ENCODE measurements at places on chromosomes 7 and 10.

DNA sequence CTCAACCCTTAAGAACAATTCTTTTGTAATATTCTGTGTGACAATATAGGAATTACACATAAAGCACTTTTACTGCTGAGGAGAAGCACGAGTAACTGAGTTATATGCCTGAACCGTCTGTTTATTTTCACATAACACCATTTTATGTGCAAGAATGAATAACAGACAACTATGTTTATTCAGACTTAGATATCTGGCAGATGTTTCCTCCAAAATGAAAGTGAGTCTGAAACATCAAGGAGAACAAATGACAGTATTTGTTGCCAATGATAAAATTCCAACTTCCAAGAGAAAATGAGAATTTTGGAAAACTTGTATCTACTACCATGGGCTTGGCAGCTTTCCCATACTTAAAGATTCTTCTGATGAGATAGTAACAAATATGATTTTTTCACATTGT, 51.4 kb downstream of the DNMBP start:
- no peak for DNase-seq

GRCh38 chr10:71534568-71535194, 138.0 kb downstream of the CDH23 start:
- DNase-seq = no peak

DNA sequence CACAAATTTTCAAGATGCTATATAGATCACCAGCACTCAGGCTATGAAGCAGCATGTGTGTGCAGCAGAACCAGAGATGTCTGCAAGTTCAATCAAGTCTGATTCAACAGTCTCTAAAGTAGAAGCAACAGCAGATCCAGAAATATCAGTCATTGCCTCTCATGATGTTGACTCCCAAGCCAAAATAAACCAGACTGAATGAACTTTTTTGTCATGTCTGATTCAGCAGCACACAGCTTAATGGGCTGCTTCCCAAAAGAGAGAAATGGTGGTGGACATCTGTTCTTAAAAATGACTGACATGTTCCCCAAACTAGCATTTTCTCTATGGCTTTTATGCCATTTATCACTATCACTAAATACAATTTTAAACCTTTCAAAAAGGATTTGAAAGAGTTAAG, 53.8 kb downstream of the TMEM26 start:
- no peak for DNase-seq

GRCh38 chr7:70317356-70317755, 719.1 kb downstream of the AUTS2 start:
- no peak for DNase-seq

DNA sequence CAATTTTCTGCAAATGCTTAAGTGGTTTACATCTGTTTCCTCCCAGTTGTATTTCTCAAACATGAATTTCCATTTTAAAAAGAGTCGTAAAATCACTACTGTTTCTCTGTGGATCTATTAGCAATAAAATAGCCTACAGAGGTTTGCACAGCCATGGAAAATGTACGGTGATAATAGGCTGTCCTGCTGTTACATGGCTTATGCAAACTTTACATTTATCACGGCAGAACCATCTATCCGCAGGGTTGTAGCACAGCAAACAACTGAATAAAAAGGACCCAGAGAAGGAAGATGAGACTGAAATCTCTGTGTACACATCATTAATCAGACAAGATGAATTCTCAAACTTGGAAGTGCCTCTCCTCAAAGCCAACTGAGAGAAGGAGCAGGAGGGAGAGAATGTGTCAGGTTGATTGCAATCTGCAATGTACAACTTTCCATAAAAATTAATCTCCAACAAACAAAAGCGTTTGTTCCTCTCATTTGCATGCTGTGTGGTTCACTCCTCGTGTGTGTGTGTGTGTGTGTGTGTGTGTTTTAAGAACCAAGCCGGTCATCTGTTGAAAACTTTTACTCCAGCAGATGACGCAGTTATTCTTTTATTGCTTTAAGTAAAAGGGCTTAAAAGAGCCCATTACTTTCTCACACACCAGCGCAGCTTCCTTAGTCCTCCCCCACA, 279.3 kb downstream of the SKAP2 start:
- no peak for DNase-seq

- no peak for DNase-seq
Observed at GRCh38 chr10:6615971-6616370, 35.9 kb upstream of the PRKCQ start.

DNA sequence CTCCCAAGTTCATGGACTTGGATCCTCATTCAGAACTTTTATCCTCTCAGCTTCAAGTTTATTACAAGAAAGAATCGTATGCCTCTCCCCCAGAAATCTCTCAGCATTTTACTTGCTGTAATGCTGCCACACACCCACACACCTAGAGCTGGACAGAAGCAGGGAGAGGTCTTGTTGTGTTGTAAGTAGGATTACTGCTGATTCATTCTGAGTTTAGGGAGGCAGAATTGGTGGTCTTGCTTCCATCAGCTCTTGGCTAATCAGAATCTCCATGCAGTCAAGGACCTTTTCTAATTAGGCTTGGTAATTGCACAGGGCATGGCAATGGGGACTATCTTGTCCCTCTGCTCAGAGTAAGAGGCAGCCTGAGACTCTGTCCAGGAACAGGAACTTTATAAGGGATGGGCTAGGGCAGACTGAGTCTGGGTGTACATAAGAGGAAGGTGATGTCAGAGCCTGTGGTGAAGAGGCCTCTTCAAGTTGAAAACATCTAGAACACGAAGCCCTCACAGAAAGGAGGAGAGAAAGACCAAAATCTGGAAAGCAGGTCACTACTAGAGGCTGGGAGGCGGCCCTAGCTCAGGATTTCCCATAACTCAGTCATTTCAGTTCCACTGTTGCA, 7.0 kb upstream of the PTPRE start:
- DNase-seq = no peak

GRCh38 chr10:133237241-133237587, 441 bp upstream of the VENTX start:
- DNase-seq = no peak

DNA sequence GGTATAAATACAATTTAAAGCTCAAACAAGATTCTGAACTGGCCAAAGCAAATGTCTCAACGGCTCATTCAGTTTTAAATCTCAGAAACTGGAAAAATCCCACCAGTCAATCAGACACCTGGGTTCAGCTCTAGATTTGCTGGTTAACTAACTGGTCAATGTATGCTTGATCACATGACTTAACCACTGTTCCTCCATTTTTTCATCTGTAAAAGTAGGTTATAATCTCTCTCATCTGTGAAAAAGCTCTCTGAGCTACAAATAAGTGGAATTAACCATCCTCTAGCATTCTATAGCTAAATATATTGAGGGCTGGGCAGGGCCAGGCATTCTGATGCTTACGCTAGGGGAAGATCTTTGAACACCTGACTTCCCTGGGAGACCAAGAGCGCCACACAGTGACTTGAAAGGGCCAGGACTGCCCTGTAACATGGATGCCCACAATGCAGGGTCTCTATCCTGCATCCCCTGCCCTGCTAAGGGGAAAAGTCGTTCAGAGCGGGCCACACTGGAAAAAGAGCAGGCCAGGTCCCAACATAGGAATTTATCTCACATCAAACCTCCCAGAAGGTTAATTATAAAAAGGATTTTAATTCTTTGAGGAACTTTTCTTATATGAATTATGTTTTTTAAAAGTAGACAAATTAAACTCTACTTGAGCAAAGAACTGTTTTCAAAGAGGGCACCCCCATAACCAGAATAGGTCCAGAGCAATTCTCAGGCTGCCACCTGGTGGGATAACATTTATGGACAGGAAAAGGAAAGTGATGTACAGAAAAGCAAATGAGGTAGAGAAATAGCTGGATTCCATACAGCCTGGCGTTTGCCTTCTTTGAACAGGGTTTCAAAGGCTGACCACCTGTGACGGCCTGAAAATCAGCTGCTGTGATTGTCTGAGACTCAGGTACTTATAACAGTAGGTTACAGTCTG, 1.8 kb downstream of the RP9 start:
- DNase-seq = no peak

DNA sequence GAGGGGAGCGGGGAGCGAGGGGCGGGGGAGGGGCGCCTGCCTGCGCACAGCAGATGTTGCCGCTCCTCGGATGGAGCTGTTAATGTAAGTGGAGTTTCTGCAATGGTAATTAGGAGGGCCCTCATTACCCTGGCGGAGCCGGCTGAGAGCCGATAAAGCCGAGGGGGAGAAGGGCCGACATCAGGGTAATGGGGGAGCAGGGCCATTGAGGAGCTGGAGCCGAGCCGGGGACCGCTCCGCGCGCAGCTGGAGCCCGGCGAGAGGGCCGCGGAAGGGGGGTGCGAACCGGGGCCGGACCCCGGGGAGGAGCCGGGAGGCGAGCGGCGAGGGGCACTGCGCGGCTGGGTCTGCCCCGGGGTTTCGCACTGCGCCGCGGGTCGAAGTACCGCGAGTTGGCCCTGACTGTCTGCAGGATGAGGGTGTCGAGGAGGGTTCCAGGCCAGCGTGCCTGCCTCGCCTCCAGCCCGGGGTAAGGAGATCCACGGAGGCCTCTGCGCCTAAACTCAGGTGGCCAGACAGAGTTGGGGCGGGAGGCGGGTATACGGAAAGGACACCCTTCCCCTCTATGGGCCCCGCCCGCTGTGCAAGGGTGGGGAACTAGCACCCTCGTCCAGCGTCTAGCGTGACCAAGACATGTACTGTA, 55.0 kb upstream of the LBX1 start:
- DNase-seq = no peak

- no peak for DNase-seq
Observed at GRCh38 chr7:155988416-155988815, 176.2 kb upstream of the SHH start.

DNA sequence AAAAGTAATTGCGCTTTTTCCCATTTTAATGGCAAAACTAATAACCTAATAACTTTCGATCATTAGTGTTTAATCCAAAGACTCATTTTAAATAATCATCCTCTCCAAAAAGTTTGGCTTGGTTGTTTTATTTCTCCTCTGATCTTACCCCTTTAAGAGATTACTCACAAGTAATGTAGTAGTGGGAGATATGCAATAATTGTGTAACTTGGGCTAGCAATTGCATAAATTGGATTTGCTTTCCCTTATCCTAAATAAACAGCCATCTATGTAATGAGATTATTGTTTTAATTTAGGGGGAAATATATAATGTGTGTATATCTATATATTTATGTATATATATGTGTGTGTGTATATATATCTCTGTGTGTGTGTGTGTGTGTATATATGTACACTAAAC, 82.5 kb downstream of the RNLS start:
- DNase-seq = no peak

GRCh38 chr7:121957626-121958025, 84.7 kb downstream of the PTPRZ1 start:
- no peak for DNase-seq

GRCh38 chr10:77861366-77861765, 65.2 kb downstream of the DLG5 start:
- no peak for DNase-seq

GRCh38 chr10:92436611-92437010, 137.3 kb downstream of the IDE start:
- no peak for DNase-seq

- DNase-seq = no peak
Observed at GRCh38 chr10:93465806-93466675, 16.1 kb downstream of the MYOF start.

- no peak for DNase-seq
Observed at GRCh38 chr10:101020427-101021075, 10.4 kb downstream of the PDZD7 start.

DNA sequence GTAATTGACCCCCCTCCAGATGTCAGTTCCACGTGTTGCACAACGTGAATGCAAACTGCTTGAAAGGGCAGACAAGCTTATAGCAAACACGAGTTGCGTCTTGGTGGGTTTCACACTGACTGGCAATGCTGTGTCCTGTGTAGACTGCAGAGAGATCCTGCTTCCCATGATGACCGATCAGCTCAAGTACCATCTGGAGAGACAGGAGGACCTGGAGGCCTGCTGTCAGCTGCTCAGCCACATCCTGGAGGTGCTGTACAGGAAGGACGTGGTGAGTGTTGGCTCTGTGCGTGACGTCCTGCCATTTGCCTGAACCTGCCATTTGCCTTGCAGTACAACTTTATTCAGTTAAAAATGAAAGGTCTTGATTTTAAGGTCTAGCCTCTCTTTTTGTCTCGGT, 71.1 kb downstream of the INSYN2A start:
- DNase-seq = no peak

DNA sequence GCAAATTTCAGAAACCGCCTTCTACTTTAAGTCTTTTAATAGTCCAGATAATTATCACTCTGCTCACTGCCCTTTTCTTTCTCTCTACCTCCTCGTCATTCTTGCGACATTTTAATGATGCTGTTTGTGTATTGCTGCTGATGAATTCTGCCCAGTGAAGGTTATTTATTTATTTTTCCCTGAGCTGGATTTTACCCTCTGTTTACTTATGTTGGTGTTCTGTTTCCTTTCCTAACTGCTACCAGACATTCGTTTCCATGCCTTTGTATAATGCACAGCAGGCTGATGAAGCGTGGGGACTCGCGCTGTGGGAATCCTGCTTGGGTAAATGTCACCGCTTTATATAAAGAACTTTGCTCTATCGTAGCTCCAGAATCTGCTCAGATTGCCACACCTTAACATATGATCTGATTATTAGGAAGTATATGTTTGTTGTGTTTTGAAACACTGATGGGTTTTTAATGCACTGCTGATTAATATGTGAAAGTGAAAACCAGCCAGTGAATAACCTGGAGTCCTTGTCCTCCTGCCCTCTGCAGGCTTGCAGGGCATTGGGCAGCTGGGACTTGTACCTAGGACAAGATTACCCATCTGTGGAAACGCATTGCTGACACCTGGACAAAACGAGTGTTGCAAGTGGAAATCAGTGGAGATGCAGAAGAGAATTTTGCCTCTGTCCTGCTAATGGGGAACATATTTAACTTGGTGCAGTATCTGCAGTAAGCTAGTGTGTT, 291.5 kb downstream of the SDK1 start:
- no peak for DNase-seq

GRCh38 chr7:30901856-30902255, 9.8 kb upstream of the AQP1 start:
- DNase-seq = no peak

- no peak for DNase-seq
Observed at GRCh38 chr7:148395990-148396716, 194.4 kb upstream of the C7orf33 start.

- no peak for DNase-seq
Observed at GRCh38 chr10:96014473-96015102, 28.8 kb upstream of the CCNJ start.

- no peak for DNase-seq
Observed at GRCh38 chr7:132475037-132475668, 101.1 kb downstream of the PLXNA4 start.

DNA sequence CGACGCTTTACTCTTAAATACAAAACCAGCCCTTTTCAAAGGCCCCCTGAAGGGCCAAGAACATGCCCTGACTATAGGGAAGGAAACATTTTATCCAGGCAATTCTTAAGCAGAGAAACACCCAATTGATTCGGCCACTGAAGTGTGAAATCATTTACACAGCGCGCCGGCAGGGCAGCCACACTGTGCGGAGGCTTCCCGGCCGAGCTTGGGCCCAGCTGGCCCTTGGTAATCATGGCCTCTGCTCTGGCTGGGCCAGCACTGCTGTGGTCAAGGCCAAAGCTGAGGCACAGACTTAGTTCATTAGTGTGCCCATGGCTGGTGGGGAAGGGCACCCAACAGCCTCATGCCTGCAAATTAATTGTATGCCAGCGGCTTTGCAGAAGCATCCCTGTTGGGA, 143.7 kb upstream of the HABP2 start:
- DNase-seq = no peak
